ENCODE measurements at places on chromosomes 12 and 14. TPM values are rescaled to one million over a fixed set of nuclear protein-coding genes. Genes with fewer than 3 reads are reported as not detected.

Gene EMP1
- total RNA-seq, result 176 TPM

DNA sequence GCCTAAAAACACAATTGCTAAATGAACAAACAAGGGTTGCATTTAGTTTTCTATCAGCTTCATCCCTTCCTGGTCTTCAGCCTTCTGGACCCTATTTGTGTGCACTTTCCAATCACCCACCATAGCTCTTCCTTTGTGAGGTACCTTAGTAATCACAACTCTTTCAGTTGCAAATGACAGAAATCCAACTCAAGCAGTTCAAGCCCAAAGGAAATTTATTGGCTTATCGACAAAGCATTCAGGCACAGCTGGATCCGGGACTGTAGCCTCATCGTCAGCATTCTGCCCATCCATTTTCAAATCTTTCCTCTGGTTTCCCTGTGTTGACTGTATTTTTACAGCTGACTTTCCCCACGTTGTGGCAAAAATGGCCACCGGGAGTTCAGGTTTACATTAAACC, 148.6 kb upstream of the VASH1 start:
- no peak for DNase-seq

Gene CLEC14A
- total RNA-seq, result 46.5 TPM

DNA sequence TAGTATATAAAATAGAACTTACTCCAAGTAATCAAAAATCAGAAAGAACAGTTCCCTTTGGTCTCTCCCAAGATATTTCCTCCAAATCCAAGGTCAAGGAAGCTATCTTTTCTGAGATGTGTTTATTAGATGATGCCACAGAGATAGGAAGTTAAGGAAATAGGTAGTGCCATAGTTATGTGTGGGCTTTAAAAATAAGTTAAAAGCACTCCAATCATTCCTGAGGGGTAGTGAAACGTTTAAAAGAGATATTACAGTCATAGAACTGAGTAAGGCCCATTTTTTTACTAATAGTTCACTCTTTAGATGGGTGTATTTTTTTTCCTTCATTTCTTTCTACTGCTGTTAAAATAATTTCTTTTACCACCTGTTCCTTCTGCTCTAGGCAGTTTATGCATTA, 1630.9 kb upstream of the SEL1L start:
- no peak for DNase-seq

Measured in heart left ventricle (tissue), 16 donors.